Ascending aorta (tissue), 2 donors: ENCODE measurements at places on chromosomes 7 and 10. TPM values are rescaled to one million over a fixed set of nuclear protein-coding genes. Genes with fewer than 3 reads are reported as not detected.
A peak's percentile ranks its signal among the peaks of the same experiment; 100 is the strongest.

GRCh38 chr10:80072584-80072983 is 5.9 kb upstream of the TMEM254 start:
- no peaks in the 10 kb centered on the region for H3K27me3 ChIP-seq
- DNase-seq: no peak
- H3K4me1 ChIP-seq: no peaks in the 10 kb centered on the region
- no peak overlapping the region for H3K4me3 ChIP-seq

GRCh38 chr10:43036481-43037428 is 40.1 kb upstream of the RET start:
- no peak overlapping the region for H3K4me3 ChIP-seq
- H3K27me3 ChIP-seq: no peaks in the 10 kb centered on the region
- no peak overlapping the region for H3K27ac ChIP-seq

DNA sequence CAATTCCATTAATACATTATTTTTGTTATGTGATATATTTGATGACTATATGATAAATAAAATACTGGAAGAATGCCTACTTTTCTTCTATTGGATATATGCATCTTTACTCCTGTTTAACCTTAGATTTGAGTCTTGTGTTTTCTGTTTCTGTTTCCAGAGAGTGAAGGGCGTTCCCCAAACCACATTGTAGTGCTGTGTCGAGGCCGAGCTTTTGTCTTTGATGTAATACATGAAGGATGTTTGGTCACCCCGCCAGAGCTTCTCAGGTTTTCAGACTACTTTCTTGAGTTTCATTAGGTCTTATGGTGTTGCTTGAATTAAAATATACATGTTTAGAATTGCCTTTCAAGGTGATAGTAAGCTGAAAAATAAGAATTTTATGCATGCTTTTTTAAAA is 23.8 kb downstream of the CROT start:
- peaks cover 11% of the 10 kb centered on the region for H3K36me3 ChIP-seq
- H3K4me1 ChIP-seq: no peaks in the 10 kb centered on the region
- no peak for DNase-seq
- no peak overlapping the region for H3K4me3 ChIP-seq
- H3K27ac ChIP-seq: no peak overlapping the region
- H3K27me3 ChIP-seq: no peaks in the 10 kb centered on the region

DNA sequence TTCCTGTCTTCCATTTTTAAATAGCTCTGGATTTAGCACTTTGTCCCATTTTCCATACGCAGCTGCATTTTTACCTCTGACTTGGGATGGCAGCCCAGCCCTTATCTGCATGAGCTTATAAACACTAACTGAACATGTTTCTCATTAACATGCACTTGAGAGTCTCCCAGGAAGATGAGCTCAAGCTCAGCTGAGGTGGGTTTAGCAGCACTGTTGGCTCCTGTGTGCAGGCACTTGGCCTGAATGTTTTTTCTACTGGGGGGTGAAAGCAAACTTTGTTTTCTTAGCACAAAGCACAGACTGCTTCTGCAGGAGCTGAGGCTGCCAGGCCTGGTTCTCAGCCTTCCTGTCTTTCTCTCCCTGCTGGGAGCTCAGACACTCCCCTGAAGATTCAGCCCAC is 1093.6 kb upstream of the AUTS2 start:
- no peak overlapping the region for H3K4me3 ChIP-seq
- H3K36me3 ChIP-seq: no peaks in the 10 kb centered on the region
- no peaks in the 10 kb centered on the region for H3K4me1 ChIP-seq
- H3K27ac ChIP-seq: no peak overlapping the region
- H3K27me3 ChIP-seq: no peaks in the 10 kb centered on the region

- no peaks in the 10 kb centered on the region for H3K36me3 ChIP-seq
- H3K4me1 ChIP-seq: no peaks in the 10 kb centered on the region
- no peak overlapping the region for H3K4me3 ChIP-seq
- H3K27ac ChIP-seq: no peak overlapping the region
- no peak for DNase-seq
- H3K27me3 ChIP-seq: no peaks in the 10 kb centered on the region
These were observed 110.4 kb upstream of the ZNF438 start for GRCh38 chr10:31142026-31142425.

- H3K4me3 ChIP-seq: peak overlapping the region; percentile 59
- peaks cover 20% of the 10 kb centered on the region for H3K4me1 ChIP-seq
- H3K36me3 ChIP-seq: no peaks in the 10 kb centered on the region
- H3K27ac ChIP-seq: no peak overlapping the region
- H3K27me3 ChIP-seq: peaks cover 9% of the 10 kb centered on the region
These were observed 1.1 kb downstream of the ADRA2A start for GRCh38 chr10:111077785-111078504.

UCMA gene
- not detected for total RNA-seq

DNA sequence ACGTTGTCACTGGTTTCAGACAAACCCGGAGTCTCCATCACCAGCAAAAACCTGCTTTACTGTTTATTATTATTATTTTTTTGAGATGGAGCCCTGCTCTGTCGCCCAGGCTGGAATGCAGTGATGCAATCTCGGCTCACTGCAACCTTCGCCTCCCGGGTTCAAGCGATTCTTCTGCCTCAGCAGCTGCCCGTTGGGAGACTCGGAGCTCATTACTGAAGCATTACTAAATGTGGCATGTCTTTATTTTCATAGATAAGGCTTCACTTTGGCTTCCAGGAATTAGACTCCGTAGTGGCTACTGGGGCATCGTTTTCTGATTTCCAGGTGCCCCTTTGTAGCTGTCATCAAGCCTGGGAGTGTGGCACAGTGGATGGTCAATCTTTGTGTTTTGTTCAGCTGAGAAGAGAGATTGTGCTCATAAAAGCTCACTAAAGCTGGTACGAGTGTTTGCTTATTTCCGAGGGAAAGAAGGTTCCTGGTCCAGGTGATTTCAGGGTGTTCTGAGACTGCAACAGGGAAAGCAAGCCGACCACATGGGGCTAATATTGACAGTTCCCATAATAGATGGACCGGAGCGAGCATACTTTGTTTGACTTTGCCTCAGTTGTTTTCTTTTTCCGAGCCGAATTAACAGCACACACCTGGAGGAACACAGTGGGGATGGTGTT is 163.1 kb downstream of the CAMK1D start:
- H3K4me1 ChIP-seq: no peaks in the 10 kb centered on the region
- DNase-seq: no peak
- H3K4me3 ChIP-seq: no peak overlapping the region
- H3K36me3 ChIP-seq: no peaks in the 10 kb centered on the region

DNA sequence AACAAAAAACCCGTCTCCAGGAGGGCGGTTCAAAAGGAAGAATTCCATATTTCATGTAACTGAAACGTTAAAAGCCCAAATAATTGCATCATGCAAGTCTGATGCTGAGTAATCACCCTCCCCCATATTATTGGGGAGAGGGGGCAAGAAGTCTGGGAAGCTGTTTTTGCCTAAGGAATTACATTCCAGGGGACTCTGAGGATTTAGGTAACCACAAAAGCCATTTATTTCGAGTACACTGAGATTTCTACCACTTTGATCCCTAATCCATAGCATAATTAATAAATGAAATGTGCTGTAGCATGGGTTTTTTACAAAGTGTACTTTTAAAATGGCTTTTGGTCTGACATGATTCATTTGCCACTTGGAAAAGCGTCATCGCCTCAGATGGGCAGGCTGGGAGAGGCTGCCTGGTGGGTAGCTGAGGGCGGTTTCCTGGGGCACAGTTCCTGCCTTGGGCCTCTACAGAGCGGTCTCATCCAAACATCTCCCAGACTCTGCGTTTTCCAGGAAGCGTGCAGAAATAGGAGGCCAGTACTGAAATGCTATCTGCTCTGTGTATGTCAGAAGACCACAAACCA is 106.5 kb downstream of the TCF7L2 start:
- H3K27me3 ChIP-seq: no peaks in the 10 kb centered on the region
- H3K36me3 ChIP-seq: no peaks in the 10 kb centered on the region
- no peak for DNase-seq

ZNF316 gene
- total RNA-seq: 60.3 TPM

DNA sequence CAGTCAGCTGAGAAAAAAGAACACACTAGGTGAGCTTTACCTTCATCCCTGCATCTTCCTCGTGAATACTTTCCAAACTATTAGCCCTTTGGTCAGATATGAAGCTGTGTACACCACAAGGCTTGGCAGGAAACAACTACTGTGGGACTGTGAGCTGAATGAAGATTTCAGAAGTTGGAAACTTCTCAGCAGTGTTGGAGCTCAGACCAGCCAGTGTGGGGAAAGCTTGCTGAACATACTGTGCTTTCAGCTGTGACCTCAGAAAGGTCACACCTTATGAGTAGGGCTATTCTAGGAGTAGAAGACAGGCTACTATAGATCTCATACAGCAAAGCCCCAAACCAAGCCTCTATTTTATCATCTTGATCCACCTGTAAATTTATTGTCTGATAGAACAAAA is 123.6 kb downstream of the EXOC4 start:
- no peak overlapping the region for H3K4me3 ChIP-seq
- H3K27ac ChIP-seq: no peak overlapping the region
- H3K27me3 ChIP-seq: no peaks in the 10 kb centered on the region
- H3K36me3 ChIP-seq: peaks cover 6% of the 10 kb centered on the region
- no peaks in the 10 kb centered on the region for H3K4me1 ChIP-seq

ZCWPW1 gene
- not detected for total RNA-seq

AGMO gene
- not detected for total RNA-seq

GRCh38 chr10:87841186-87841585 is 22.1 kb downstream of the KLLN start:
- no peaks in the 10 kb centered on the region for H3K4me1 ChIP-seq
- no peak overlapping the region for H3K4me3 ChIP-seq
- no peak for DNase-seq
- H3K27me3 ChIP-seq: no peaks in the 10 kb centered on the region
- H3K36me3 ChIP-seq: no peaks in the 10 kb centered on the region

GIMAP4 gene
- total RNA-seq: 29.5 TPM

DNA sequence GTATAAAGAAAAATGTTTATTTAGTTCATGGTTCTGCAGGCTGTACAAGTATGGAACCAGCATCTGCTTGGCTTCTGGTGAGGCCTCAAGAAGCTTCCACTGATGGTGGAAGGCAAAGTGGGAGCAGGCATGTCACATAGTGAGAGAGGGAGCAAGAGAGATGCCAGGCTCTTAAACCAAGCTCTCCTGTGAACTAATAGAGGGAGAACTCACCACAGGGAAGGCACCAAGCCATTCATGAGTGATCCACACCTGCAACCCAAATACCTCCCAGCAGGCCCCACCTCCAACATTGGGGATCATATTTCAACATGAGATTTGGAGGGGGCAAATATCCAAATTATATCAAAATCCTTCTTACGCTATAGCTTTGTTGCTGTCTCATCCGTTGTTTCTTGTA is 113.1 kb downstream of the CPED1 start:
- H3K27me3 ChIP-seq: no peaks in the 10 kb centered on the region
- no peak for DNase-seq
- no peak overlapping the region for H3K27ac ChIP-seq
- no peak overlapping the region for H3K4me3 ChIP-seq

DNA sequence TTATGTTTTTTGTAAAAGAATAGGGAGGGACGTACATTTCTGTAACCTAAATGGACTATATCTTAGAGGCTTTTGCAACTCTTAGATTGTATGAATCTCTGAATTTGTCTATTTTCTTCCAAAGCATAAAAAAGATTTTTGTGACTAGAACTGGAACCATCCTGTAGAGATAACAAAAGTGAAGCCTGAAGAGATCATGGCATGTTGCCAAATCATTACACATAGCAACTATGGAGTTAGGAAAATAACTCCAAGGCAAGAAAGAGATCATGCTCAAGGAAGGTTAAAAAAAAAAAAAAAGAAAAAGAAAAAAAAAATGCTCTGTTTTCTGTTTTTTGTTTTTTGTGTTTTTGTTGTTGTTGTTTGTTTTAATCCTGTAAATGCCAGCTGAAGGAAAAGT is 567.7 kb upstream of the ZWINT start:
- no peaks in the 10 kb centered on the region for H3K27me3 ChIP-seq
- no peak for DNase-seq
- H3K36me3 ChIP-seq: no peaks in the 10 kb centered on the region
- H3K4me3 ChIP-seq: no peak overlapping the region
- H3K4me1 ChIP-seq: no peaks in the 10 kb centered on the region

DNA sequence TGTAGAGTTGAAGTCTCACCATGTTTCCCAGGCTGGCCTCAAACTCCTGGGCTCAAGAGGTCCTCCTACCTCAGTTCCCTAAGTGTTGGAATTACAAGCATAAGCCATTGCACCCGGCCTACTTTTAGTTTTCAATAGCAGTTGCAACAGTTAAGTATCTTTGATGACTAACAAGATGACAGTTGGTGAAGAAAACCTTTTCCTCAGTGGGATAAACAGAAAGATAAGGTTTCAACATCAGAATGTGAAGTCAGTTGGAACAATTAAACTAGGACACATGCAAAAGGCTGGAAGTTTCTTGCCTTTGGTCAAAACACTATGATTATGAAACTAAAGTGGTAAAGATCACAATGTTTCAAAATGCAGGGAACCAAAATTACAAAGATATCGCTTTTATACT is 169.2 kb downstream of the ZNF438 start:
- H3K36me3 ChIP-seq: no peaks in the 10 kb centered on the region
- H3K27ac ChIP-seq: no peak overlapping the region
- no peaks in the 10 kb centered on the region for H3K27me3 ChIP-seq

DNA sequence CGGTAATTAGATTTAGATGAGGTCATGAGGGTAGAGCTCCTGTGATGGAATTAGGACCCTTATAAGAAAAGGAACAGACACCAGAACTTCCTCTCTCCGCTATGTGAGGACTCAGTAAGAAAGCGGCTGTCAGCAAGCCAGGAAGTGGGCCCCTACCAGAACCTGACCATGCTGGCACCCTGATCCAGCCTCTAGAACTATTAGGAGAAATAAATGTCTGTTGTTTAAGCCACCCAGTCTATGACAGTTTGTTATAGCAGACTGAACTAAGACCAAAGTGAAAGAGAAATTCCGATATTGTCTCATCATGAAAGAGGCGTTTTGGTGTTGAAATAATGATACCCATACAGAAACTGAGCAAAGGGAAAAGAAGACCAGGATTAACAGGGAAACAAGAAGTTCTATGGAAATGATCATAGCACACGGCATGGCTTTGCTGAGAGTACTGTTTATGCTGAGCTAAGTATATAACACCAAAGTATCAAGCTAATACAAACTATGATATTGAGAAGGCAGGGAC is 9.2 kb downstream of the CLEC2L start:
- DNase-seq: no peak
- no peak overlapping the region for H3K4me3 ChIP-seq
- H3K36me3 ChIP-seq: no peaks in the 10 kb centered on the region
- H3K4me1 ChIP-seq: no peaks in the 10 kb centered on the region
- no peak overlapping the region for H3K27ac ChIP-seq

DNA sequence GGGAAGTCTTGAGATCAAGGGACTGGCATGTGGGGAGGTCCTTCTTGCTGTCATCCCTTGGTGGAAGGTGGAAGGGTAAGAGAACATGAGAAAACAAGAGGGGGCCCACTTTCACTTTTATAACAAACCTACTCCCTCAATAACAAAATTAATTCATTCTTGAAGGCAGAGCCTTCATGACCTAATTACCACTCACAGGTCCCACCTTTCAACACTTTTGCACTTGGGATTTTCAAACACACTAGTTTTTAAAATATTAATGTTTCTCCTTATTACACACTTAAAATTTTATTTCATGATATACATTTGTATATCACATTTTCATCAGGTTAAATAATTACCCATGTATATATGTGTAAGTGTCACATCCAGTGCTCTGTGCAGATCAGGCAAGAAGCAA is 2.0 kb downstream of the ST7 start:
- H3K27ac ChIP-seq: peak overlapping the region; percentile 100
- H3K4me1 ChIP-seq: peaks cover 13% of the 10 kb centered on the region
- DNase-seq: no peak
- H3K36me3 ChIP-seq: no peaks in the 10 kb centered on the region
- H3K27me3 ChIP-seq: no peaks in the 10 kb centered on the region
